ENCODE measurements at places on chromosomes 2 and 18. TPM values are rescaled to one million over a fixed set of nuclear protein-coding genes. Genes with fewer than 3 reads are reported as not detected.

RNF144A gene
- total RNA-seq = 9.6 TPM

SEC11C gene
- 28.2 TPM for total RNA-seq

SERPINB3 gene
- not detected for total RNA-seq

RAB6C gene
- total RNA-seq = not detected

ALPP gene
- not detected for total RNA-seq

CCL20 gene
- not detected for total RNA-seq

IL18RAP gene
- not detected for total RNA-seq

MCM6 gene
- total RNA-seq = 28.3 TPM

ABCG5 gene
- total RNA-seq = not detected

MPP4 gene
- total RNA-seq = 0.83 TPM

TMEM214 gene
- 118 TPM for total RNA-seq

TGFA gene
- not detected for total RNA-seq

CCDC88A gene
- 49.2 TPM for total RNA-seq

SERPINB13 gene
- total RNA-seq = not detected

SCLY gene
- total RNA-seq = 22.1 TPM

KLF7 gene
- total RNA-seq = 36.7 TPM

ZC3H15 gene
- total RNA-seq = 43.7 TPM

CDH7 gene
- total RNA-seq = not detected

PSTPIP2 gene
- total RNA-seq = 4.5 TPM

ZEB2 gene
- 126 TPM for total RNA-seq

UXS1 gene
- total RNA-seq = 23.2 TPM

HOXD4 gene
- total RNA-seq = not detected

FSHR gene
- total RNA-seq = not detected

TFCP2L1 gene
- not detected for total RNA-seq

C1GALT1C1L gene
- not detected for total RNA-seq

PIEZO2 gene
- 139 TPM for total RNA-seq
